ENCODE measurements at places on chromosomes 12 and 14.

GRCh38 chr14:71451501-71451900 lies 480.7 kb upstream of the RGS6 start:
- DNase-seq: no peak

- no peak for DNase-seq
These were observed 145.4 kb downstream of the RPAP3 start for GRCh38 chr12:47560415-47560814.

- no peak for DNase-seq
These were observed 103.0 kb downstream of the FSCB start for GRCh38 chr14:44404036-44404435.

- no peak for DNase-seq
These were observed 65.2 kb downstream of the LRRC74A start for GRCh38 chr14:76891391-76891790.

GRCh38 chr12:47722941-47723631 lies 2.2 kb downstream of the ENDOU start:
- DNase-seq: no peak

DNA sequence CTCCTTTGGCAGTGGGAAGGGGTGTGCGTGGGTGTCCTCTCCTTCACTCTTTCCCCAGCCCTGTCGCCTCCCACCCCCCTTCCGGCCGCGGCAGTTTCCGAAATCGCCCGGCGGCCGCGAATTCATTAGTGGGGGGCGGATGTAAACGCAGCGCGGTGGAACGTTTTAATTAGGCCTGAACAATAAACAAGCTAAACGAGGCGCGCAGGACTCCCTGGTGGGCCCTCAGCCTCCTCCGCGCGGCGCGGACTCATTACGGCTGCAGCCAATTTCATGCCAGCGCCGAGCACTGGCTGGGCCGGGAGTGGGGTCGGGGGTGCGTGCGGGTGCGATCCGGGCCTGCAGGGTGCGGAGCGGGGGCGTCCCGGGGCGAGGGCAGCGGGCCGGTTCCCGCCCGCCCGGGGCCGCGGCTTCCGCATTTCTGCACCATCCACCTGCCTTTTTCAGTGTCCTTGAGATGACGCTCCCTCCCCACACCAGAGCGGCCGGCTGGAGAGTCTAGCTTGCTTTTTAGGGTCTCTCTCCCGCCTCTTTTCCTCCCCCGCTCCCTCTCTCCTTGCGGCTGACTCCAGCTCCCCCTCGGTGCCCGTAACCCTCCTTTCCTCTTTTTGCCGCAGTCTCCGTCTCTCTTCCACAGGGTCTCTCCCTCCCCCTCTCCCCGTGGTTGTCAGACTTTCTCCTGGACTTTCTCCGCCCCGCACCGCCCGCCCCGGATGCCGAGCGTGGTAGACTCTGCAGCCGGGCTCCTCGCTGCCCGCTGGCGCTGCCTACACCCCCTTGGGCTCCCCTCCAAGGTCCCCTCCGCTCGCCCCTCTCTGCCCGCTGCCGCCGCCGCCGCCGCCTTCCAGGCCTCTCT lies at the start of gene CISTR:
CISTR (minus strand) TSS at position 644 of the 856 bp plus-strand sequence.
- no peak for DNase-seq

DNA sequence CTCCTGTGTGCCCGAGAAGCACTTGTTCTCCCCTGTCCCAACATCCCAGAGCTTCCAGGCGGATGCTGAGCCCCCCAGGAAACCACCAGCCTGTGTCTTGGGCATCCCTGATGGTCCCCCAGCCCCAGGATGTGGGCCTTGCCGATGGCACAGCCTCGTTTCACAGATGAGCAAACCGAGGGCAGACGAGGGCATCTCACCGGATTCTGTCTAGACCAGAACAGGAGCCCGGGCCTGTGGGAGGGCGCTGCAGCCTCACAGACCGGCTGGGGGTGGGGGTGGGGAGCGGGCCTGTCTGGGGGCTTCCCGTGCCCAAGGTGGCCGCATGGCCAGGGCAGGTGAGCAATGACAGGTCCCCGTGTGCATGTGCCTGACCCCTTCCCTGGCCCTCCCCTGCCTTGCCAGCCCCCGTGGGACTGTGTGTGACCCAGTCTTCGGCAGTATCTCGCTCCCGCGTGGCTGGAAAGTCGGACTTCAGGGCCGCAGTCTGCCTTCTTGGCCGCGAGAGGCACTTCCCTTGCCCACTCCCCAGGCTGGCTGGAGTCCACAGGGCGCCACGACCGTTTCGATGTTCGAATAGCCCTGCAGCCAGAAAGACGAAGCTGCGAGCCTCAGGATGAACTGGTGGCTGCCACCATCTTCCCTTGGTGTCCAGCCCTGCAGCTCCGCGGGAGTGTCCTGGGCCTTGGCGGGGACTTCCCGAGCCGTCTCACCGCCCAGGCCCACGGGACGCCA lies 8.9 kb downstream of the RFLNA start:
- DNase-seq: no peak

- DNase-seq: no peak
These were observed 91.5 kb upstream of the VASH1 start for GRCh38 chr14:76669770-76670169.

GRCh38 chr12:14167005-14167628 lies 185.7 kb upstream of the GRIN2B start:
- DNase-seq: peak; percentile 14

DNA sequence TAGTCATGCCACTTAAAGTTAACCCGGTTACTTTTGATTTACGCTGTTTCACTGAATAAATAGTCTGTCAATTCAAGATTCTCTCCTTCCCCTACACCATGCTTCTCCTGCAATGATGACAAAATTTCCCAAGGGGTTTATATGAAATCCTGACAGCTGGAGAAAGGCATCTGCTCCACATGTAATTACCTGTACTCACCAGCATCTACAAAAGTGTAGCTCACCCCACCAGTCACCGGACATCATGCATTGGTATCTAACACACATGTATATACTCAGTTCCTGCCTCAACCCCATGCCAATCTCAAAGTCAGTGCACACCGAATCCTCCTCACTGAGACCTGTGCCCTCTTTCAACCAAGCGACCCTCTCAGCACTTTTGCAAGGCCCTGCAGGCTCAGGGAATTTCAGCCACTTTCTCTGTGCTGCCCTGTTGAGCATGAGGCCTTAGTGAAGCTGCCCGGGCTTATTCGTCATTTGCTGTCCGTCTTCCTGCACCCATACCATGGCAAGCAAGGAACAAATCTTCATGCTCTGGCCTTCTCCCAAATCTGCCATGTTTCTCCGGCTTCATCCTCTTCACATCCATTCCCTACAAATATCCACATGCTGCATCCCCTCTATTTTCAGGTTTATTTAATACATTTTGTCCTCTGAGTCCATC lies 131.6 kb downstream of the SEC23A start:
- DNase-seq: no peak

DNA sequence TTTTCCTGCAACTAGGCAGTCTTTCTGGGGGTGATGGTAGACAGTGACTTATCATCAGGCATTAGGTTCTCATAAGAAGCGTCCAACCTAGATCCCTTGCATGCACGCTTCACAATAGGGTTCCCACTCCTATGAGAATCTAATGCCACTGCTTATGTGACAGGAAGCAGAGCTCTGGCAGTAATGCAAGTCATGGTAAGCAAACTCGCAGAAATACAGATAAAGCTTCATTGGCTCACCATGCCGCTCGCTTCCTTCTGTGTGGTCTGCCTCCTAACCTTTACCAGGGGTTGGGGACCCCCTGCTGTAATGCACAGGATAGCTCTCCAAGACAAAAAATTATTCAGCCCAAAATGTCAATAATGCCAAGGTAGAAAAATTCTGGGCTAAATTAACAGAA lies 864.2 kb downstream of the TRHDE start:
- DNase-seq: no peak

- DNase-seq: no peak
These were observed 43.6 kb downstream of the RFLNA start for GRCh38 chr12:124338448-124338847.

DNA sequence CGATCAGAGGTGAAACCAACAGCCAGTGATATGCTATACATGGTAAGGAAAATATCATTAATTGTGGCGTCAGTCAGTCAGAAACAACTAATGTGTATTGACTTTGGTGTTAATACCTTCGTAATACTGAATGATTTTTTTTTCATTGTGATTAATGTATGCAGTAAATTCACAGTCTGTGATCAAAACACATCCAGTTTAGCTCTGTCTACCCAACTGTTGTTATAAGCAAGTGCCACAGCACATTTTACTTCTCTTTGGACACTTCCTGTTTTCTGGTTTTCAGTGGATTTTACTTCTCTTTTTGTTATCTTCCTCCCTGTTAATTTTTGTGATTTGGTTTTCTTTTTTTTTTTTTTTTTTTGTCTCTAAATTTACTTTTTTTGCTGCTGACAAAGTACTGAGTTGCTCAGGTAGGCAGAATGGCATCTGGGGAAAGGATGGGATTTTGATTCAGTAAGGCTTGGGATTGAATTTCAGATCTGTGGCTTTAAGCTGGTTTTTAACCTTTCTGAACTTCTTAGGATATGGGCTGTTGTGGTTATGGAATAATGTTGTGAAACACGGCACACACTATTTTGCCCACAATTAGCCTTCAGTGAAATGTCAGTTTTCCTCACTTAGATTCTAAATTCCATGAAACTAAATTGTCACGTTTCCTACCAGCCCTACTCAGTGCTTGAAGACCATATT lies 604 bp downstream of the GLIPR1 start:
- DNase-seq: no peak

DNA sequence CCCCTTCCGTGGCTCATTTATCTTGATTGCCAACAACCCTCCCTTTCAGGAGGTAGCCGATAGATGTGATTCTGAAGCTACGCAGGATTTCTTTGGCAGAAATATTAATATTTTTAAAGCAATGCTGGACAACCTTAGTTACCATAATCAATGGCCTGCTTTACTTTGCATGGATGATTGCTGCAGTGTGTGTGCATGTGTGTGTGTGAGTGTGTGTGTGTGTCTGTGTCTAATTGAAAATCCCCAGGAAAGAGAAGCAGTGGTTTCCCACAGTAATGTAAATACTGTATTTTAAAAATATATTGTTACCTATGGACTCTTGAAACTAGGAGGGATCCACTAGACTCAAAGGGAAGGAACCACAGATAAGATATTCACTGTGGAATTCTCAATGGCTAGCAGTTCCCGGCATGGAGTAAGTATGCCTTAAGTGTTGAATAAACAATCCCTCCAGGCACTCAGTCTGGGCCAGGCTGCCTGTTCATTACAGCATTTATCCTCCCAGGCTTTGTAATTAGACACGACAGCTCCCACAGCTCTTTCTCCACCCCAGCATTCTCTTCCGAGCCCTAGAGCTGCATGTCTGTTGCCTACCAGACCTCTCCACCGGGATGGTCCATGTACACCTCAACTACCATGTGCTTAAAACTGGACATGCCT lies 22.5 kb upstream of the C14orf132 start:
- no peak for DNase-seq

GRCh38 chr14:91774140-91775096 lies 42.5 kb upstream of the CATSPERB start:
- no peak for DNase-seq

GRCh38 chr14:20177433-20177974 lies 13.2 kb upstream of the OR11G2 start:
- no peak for DNase-seq

GRCh38 chr12:26389343-26389742 lies 194.0 kb downstream of the SSPN start:
- no peak for DNase-seq

GRCh38 chr12:87768501-87769287 lies 260.5 kb downstream of the C12orf50 start:
- DNase-seq: no peak

- DNase-seq: no peak
These were observed 32.7 kb upstream of the FAR2 start for GRCh38 chr12:29116414-29116813.

GRCh38 chr14:22231018-22231417 lies 358.0 kb downstream of the DAD1 start:
- DNase-seq: no peak

GRCh38 chr12:128069359-128069997 lies 197.5 kb upstream of the TMEM132C start:
- peak; percentile 18 for DNase-seq

- no peak for DNase-seq
These were observed 71.9 kb downstream of the RASSF8 start for GRCh38 chr12:26030371-26030770.

DNA sequence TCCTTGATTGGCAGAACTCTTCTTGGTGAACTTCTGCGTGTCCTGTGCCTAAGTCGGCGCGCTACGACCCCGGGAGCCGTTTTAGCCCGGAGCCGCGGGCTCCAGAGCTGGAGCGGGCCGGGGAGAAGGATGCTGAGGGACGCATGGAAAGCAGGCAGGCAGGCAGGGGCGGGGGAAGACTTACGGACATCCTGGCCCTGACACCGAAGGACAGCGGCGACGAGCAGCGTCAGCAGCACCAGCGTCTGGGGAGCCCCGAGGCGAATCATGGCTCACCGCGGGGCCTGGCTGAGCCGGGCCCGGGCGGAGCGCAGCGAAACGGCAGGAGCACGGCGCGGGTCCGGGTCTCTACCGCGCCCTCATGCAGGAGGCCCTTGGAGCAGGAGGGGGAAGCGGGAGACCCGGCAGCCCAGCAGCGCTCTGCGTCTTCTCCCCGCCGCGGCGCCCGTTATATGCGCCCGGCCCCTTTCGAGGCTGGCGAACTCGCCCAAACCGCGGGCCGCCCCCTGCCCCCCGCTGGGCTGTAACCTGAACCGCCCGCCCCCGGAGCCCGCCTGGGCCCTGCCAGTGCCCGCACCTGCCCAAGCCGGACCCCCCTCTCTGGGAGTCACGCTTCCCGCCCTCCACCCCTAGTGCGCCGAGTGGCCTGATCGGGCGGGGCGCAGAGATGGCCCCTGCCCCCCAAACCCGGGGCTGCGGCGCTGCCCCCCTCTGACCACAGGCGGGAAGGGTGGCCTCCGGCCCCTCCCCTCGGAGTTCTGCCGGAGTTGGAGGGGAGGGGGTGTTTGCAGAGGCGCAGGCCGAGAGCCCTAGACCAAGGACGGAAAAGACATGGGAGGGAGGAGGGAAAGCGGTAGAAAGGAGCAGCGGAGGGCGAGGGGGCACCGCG lies at the start of gene COL2A1:
COL2A1 (minus strand) TSS at position 424 of the 889 bp plus-strand sequence; CDS start at position 269, 155 bp downstream.
- DNase-seq: no peak

DNA sequence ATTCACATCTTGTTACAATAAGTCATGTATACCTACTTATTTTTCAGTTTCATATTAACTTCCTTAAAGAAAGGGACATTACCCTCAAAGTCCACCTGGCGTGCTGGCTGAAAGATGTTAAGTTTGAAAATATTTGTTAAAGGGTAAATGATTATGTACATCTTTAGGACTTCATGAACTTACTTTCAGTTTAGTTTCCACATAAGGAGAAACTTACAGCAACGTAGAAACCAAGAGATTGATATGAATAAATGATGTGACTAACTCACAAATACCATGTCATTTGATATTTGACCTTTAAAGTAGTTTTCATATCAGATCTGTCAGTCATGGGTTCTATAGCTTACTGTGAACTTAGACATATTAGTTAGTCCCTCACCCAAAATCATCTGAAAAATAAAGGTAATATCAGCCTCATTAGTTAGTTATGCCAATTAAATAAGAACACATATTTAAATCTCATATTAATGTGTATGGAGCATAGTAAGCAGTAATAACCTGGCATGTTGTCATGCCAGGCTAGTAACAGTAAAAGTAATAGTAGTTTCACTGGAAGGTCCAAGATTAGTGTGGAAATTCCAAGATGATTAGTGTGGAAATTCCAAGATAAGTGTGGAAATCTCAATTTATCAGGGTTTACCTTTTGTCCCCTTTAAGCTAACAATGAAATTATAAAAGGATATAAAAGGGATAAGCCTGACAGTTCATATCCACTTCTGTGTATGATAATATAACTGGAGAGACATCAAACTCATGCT lies 1.9 kb upstream of the CLEC2D start:
- DNase-seq: no peak

Measured in fibroblast of the conjunctiva (primary cell).